GOT3 (cell line): ENCODE measurements at places on chromosomes 5 and 9.

DNA sequence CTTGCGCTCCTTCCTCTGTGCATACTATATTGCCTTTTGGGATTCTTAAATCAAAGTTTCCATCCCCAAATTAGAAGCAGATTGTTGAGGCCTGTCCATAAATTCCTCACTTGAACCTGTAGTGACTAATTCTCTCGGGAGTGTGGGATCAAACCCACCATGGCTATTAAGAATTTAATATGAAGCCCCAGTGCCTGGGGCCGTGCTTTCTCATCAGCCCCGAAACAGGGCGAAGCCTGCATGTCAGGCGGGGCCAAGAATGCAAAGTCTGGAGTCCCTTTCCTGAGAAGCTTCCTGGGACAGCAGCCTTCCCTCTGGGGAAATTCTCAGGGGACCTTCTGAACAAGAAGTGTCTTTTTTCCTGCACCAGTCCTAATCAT is 29.3 kb upstream of the FAT2 start:
- DNase-seq = no peak

- DNase-seq = no peak
These were observed 115.2 kb downstream of the SUSD1 start for GRCh38 chr9:112059966-112060320.

DNA sequence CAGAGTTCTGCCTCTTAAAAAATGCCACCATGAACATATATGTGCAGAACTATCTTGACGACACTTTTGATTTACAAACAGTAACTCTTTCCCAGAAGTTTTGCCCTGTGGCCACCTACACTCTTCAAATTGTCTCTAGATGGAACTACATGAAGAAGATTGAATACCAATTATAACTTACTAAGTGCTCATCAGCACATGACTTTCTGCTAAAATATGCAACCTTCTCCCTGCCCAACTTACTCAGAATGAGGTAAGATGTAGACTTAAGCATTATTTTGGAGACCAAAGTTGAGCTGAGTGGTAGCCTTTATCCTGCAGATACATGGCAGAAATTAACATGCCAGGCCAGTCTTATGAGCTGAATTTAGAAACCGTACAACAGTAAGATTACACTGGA is 105.4 kb downstream of the SEMA5A start:
- no peak for DNase-seq

GRCh38 chr5:19927919-19928318 is 60.1 kb downstream of the CDH18 start:
- DNase-seq = no peak

DNA sequence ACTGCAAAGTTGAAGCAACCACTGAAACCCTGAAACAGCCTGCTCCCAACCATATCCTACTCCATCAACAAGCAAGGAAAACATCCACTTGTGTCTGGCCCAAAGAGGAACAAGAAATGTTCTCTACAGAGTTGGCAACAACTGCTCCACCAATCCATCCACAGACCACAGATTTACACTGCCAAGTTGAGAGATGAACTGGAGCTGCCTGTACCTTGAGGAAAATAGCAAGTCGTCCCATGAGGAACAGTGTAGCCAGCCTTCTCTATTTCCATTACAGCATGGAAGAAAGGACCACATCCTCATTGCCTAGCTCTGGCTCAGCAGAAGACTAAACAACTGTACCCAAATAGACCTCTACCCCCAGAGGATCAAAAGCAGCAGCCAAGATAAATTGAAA is 60.4 kb downstream of the DEPDC1B start:
- no peak for DNase-seq
